Stimulated activated CD8-positive, alpha-beta memory T cell treated with anti-CD3 and anti-CD28 coated beads, Interleukin-15, amount 100 ng/mL, for 1 hour (primary cell): ENCODE measurements at places on chromosomes 12 and 14.

DNA sequence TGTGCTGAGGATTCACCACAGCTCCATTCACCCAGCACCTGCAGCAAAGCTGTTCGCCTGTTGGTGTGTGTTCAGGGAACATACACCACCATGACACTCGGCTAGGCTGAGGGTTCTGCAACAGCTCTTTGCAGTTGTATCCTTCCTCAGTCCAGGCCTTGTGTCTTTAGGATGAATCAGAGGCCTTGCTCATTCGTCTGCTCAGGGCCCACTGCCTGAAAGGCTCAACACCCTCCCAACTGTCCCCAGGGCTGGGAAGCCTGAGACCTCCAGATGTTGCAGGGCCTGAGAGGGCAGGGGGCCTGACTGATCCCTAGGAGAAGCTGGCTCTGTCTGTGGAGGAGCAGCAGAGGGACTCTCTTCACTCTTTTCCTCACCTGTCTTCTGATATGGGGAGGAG is 11.2 kb downstream of the ZDHHC22 start:
- DNase-seq, result no peak

GRCh38 chr12:15910864-15911721 is at the start of gene DERA:
TSS of gene DERA (plus strand) at chr12:15911332. CDS start at chr12:15911384, 52 bp downstream.
- DNase-seq, result peak; percentile 12

DNA sequence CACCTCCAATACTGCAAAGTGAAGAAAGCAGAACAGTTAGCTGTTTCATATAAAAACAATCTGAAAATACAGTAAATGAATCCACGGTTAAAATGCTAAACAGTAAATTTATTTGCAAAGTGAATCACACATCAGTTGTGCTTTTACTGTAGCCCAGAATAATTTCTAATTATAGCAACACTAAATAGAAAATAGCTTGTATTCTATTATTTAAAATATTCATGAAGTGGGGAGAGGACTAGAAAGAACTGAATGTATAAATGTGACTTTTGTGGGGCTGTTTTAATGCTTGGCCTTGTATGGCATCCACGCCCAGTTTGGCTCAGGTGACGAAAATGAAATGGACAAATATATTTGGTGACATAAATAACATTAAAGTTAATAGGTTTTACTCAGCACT is 148.2 kb downstream of the ATP23 start:
- DNase-seq, result no peak

DNA sequence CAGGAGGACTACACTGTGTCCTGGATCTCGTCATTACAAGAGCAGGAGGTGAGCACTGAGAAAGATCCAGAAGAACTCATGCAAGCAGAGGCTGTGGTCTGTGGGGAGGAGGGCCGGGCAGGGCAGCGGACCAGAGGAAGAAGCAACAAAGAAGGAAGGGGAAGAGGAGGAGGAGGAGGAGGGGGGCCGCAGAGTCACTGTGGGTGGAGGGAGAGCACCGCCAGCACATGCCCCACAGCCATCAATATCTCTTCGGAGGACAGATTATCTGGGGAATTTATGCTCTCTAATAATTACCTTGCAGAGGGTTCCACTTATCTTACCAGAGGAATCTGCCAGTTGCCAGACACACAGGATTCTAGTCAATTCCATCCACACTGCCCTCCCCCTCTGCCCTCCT is 105.6 kb downstream of the DPF3 start:
- DNase-seq, result no peak
